NCI-H2171 (cell line): ENCODE measurements at places on chromosomes 2 and 18.

- no peak for DNase-seq
These were observed 57.4 kb downstream of the KCNE4 start for GRCh38 chr2:223109341-223109740.

GRCh38 chr2:16244153-16244965, 304.0 kb downstream of the MYCN start:
- DNase-seq: no peak

- no peak for DNase-seq
These were observed 234.8 kb upstream of the KYNU start for GRCh38 chr2:142642650-142643049.

DNA sequence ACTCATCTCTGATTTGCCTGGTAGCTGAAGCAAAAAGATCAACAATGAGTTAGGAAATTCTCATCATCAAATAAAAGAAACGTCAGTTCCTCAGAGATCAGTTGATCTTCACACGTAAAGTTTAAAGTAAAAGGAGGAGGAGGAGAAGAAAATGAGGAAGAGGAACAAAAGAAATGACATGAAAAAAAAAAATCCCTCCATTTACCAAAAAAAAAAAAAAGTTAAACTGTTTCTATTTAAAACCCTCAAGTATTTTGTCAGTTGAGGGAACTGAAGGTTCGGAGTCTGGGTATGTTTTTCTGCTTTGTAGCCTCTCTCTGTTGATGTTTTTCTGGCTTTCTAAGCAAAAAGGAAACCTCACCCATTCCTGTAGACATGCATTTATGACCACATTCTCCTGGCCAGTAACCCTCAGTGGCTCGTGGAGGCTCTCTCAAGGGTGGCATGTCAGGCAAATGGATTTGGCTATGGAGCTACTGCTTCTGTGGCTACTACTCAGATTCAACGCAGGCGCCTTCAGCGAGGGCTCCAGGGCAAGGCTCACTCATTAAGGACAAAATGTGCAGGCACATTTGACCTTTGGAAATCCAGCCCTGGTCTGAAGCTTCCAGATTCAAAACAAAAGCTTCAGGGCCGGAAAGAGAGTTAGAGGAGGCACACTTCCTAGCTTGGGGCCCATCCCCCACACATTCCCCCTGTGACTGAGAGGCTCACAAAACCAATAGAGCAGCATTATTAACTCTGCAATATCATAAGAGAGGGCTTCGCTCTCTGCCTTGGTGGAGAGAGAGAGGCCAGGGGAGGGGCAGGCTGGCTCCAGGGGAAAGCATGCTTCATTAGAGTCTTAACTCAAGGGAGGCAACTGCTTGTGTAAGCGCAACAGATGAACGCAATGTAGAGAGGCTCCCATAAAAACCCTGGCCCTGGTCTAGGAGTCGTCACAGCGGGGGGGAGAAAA, 22.3 kb downstream of the KLF7 start:
- DNase-seq: peak; percentile 61

DNA sequence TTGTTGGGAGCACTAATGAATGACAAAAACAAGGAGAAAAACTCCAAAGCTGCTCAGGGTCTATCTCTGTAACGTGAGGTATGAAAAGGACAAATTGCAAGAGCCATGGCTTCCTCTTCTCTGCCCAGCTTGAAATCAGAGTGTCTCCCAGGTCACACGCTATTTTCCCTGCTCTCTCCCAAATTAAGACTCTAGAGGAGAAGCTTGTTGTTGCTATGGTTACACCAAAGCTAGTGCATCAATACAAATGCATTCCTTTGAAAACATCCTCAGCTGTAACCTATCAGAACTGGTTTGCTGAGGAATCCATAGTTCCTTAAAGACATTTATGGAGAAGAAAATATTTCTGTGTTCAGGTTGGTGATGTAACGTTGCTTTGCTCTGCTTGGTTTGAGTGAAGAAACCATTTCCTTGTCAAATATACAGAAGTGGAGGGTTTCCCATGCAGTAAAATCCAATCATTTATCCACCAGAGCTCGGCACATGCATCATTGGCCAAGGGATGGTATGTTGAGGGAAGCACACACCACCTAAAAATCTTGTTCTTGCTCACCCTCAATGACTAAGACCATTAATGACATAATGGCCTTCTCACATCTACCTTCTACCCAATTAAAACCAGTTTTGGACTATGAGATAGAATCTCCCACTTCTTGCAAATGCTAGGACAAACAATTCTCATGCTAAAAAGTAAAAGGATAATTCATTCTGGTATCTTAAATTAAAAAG, 2135.6 kb upstream of the CELF4 start:
- DNase-seq: no peak

- DNase-seq: no peak
These were observed 198.9 kb upstream of the NABP1 start for GRCh38 chr2:191478799-191479679.

- DNase-seq: no peak
These were observed 89.0 kb upstream of the GALNT5 start for GRCh38 chr2:157168501-157168900.

GRCh38 chr2:193303464-193303863, 1108.7 kb upstream of the TMEFF2 start:
- DNase-seq: no peak

DNA sequence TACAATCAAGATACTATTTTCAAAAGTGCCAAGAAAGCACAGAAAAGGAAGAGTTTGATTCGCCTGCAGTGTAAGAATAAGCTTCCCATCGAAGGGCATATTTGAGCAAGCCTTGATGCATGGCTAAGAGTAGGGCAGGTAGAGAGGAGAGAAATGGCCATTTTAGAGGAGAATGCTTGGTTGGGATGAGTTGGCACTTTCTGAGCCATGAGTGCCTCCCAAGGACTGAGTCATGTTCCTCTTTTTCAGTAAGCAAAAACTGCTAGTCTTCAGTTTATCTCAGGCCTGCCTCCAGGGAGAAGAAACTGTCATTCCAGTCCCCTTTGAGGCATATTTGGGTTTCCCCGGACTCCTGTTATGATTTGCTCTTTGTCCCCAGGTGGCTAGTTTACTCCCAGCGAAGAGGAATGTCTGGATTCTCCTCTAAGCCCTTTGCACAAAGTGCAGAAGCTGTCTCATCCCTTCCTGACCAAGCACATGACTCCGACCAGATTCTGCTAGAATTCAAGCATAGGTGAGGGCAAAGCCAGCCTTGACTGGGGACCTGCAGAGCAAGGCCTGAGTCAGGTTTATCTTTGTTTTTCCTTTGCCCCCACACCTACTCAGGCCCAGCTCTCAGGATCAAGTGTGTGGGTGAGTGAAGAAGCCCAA, 115.2 kb downstream of the TTC32 start:
- DNase-seq: no peak

DNA sequence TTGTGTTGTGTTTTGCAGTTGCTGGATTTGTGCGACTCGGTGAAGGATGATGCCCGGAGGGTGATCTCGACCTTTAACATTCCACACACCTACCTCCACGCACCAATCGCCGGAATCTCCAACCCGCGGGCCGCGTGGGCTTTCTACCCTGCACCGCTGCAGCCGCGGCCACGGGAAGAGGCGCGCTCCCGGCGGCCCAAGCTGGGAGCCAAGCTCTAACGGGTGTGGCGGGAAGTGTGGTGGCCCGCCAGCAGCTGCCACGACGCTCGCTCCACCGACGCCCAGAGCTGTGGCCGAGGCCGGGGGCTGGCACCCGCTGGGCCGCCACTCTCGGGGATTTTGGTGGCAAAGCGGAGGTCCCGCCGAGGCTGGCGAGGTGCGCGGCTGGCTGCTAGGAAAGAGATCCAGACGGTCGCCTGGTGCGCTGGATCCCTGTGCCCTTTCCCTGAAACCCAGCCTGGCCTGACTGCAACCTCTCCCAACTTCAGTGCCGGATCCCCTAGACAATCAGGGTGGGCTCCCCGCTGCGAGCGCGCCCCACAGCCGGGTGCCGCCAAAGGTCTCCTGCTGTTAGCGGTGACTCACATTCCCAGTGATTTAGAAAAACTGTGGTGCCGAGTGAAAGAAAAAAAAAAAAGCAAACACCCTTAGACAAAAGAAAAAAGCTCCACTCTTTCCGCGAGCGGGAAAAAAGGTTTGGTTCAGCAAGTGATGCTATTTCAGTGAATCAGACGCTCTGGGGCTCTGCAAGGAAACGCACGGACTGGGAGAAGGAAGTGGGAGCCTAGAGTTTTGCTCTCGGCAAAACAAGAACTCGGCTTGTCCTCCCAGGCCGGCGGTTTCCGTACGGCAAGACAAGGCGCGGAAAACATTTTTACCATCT, 2.9 kb upstream of the BCL2L11 start:
- no peak for DNase-seq

GRCh38 chr2:123073956-123074355, 951.1 kb upstream of the CNTNAP5 start:
- DNase-seq: no peak

- DNase-seq: no peak
These were observed 37.3 kb downstream of the EMX1 start for GRCh38 chr2:72954376-72955227.

DNA sequence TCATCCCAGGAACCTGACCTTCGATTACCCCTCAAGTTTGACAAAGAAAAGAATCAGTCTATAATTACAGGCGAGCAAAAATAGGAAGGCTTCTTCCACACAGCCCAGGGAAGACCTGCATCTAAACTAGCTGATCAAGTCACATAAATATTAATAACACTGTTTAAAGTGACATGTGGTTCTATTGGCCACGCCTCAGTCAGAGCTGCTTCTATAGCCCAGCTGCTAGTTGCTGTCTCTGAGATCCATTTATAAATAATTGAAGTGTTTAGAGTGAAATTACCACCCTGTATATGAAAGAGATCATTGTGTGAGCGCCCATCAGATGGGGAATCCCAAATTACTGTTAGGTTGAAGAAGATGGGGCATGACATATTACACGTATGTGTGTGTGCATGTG, 426.0 kb downstream of the CDH2 start:
- no peak for DNase-seq

- no peak for DNase-seq
These were observed 51.6 kb downstream of the MAPK4 start for GRCh38 chr18:50611529-50611941.

DNA sequence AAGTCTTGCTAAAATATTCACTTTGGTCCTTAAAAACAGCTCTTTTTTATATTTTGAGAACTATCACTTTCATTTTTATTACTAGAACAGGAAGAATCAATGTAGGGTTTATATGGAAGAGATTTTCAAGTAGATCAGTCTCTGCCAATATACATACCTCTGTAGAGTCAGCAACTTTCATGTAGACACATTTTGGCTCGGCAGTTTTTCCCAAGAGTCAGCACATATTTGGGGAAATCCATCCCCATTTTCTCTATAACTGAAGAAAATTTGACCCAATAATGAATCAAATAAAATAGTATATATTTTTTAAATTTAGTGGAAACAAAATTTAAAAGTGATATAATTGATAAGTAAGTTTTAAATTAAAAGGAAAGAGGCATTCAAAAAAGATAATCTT, 329.8 kb upstream of the TFPI start:
- no peak for DNase-seq

DNA sequence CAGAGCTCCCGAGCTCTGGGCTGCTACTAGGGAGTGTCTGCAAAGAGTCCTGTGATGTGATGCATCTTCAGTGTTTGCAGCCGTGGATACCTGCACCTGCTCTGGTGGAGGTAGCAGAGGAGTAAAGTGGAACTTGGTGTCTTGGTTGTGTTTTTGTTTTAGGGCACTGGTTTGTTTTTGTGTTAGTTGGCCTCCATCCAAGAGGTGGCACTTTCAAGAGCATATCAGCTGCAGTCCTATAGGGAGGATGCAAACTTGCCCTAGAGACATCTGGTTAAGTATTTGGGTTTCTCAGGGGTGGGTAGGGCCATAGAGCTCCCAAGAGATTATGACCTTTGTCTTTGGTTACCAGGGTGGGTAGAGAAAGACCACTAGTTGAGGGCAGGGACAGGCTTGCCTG, 1249.0 kb upstream of the FAM98A start:
- no peak for DNase-seq

DNA sequence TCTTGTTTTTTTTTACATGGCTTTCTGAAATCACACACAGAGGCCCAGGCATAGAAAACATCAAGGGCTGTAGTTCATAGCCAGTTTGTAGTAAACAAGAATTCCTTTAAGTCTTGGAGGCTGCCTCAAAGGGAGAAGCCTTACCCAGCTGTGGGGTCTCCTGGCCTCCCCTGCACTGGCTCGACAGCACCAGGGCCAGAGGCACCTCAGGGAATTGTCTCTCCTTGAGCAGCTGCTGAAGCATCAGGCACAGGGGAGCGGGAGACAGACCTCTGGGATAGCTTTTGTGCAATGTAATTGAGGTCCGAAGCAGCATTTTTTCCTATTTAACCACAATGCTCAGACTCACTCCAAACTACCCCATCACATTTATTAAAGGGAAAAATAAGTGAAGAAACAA, 209.1 kb downstream of the HRH4 start:
- peak; percentile 26 for DNase-seq

GRCh38 chr2:142819411-142819810, 58.1 kb upstream of the KYNU start:
- DNase-seq: no peak

GRCh38 chr2:205169012-205169411, 513.3 kb upstream of the NRP2 start:
- no peak for DNase-seq

DNA sequence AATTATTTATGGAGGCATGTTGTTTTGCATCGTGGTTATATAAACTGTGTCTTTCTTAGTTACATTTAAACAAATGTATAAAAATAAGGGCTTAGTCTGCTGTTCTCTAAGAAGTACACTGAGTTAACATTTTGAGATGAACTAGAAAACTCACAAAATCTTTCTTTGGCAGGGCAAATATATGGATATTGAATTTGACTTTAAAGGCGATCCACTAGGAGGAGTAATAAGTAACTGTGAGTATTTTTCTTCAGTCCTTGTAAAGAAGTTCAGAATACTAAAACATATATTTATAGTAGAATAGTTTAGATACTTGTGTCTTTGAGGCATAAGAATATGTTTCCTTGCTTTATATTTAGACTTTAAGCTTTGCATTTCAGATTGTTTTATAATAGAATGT, 104.8 kb downstream of the MYO1B start:
- no peak for DNase-seq

DNA sequence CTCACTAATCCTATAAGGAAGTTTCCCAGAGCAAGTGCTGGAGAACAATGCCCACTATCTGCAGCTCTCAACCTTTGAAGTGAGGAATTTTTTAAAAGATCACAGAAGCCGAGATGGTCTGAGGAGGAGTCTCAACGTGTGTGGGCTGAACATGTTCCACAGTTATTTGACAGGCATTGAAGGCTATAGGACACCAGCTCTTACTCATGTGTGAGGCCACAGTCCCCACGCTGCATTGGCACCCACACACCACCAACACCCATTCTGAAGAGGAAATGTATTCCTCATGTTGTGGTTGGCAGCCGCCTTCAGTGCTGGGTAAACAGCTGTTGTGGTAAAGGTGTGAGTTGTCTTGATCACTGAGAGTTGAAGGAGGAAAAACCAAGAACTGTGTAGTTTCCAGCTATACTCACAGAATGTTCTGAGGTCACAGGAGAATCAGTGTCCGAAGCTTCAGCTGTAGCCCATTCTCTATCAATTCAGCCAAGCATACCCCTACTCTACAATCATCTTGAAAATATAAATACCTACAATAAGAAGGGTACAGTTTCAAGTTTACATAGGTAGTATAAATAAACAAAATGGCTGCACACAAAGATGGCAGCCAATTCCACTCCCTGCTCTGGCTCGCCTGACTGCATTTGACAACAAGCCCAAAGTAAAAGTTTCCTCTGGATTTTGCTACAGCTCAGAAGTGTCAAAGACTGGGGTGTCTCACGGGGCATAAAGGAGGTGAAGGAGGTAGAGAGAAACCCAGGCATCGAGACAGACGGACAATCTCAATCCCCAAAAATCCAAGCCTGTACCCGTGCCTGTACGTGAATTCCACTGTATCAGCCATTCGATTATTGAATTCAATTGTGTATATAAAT, 12.1 kb downstream of the CD226 start:
- no peak for DNase-seq

GRCh38 chr2:28199995-28200679, 192.5 kb upstream of the FOSL2 start:
- DNase-seq: no peak
